Calu3 (cell line): ENCODE measurements at places on chromosomes 6 and 20.

GRCh38 chr6:152312434-152312833 is 324.7 kb downstream of the SYNE1 start:
- DNase-seq = no peak

- no peak for DNase-seq
Observed at GRCh38 chr6:97231911-97232310, 51.1 kb downstream of the MMS22L start.

DNA sequence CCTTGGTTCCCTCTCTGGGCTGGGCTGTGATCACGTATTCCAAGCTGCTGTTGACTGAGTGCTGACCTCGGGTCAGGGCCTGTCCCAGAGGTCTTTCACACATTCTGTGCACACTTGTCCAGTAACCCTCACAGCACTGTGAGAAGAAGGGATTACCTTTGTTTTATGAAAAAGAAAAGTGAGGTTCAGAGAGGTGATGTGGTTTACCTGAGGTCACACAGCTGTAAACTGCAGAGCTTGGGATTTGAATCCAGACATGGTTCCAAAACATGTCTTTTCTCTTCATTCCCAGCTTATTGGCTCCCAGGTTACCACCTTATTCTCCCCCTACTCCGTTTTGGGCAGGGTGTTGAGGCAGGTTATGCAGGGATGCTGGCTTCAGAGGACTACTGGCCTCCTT is 28.4 kb upstream of the CDH22 start:
- DNase-seq = no peak

DNA sequence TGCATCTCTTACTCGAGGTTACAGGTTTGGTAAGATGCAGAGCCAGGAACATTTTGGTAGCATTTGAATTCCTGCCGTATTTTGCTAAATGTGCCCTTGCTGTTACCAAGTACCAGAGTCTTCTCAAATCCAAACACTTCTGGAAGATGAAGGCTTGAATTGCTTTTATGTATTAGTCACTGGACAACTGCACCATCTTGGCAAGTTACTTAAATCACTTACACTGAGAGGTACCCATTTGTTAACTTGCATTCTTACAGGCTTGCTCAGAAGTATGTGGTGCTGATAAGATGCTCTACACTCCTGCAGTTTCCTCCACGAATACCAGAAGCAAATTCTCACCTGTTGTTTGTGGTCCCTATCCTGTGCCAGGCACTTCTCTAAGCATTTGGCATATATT is 12.7 kb downstream of the IL22RA2 start:
- DNase-seq = no peak

- no peak for DNase-seq
Observed at GRCh38 chr6:33428966-33429749, 9.3 kb downstream of the SYNGAP1 start.

DNA sequence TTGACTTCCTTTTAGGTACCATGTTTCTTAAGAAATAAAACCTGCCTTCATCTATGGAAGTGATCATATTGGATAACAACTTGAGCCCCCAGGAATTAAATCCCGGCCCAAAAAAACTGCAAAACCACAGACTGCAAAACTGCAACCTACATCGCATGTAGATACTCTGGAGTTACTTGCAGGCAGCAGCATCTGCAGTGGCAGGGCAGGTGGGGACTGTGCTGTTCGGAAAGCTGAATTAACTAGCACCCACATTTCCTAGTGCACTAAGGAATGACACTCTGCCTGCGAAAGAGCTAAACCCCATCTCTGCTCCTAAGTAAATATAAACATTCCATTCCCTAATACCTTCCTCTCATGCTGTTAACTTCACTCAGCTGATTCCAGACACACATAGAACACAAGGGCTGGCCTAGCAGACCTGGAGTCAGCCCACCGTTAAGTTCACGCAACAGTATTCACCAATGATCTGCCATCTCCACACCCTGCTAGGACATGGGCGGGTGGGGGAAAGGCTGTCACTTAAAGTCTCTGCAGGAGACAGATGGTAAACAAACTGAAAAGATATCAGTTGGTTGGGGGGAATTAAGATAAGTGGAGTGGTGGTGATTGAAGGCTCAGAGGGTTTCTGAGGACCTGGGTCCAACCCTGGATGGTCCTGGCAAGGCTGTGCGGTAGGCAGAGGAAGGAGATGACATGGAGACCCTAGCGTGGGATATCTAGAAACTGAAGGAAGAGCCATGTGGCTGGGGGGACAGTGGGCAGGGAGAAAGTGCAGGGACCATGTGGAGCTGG is 128.4 kb downstream of the SYCP2 start:
- DNase-seq = no peak

DNA sequence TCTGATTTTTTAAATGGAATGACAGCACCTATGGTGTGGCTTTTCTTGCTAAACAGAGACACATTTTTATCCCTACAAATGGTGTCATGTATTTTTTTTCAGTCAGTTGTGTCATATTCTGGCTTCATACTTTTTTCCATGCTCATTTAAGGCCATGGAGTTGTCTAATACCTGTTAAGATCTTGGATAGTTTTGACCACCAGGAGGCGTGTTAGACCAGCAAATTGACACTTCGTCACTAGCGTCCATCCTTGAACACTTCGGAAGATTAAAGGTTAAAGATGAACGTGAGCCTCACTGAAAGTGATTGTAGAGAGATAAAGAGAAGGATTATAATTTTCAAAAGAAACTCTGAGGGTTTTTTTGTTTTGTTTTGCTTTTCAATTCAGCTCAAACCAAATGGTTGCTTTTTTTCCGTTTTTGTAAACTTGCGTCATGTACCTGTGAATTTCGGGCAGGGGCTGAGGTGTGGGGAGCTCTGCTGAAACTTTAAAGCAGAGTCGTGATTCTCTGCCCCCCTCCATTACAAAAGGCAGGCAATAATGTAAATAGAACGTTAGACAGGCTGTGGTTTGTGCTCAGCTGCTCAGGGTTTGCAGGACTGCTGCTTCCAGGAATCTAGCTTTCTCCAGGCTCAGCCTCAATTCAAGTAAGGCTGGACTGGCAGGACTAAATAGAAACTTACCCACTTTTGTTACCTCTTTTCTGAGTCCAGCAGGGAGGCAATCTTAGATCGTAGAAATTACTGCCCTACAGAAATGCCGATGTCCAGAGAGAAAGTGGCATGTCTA is 245.1 kb downstream of the FOXA2 start:
- DNase-seq = peak; percentile 31

- DNase-seq = no peak
Observed at GRCh38 chr20:64140956-64141355, 23.3 kb upstream of the MYT1 start.

DNA sequence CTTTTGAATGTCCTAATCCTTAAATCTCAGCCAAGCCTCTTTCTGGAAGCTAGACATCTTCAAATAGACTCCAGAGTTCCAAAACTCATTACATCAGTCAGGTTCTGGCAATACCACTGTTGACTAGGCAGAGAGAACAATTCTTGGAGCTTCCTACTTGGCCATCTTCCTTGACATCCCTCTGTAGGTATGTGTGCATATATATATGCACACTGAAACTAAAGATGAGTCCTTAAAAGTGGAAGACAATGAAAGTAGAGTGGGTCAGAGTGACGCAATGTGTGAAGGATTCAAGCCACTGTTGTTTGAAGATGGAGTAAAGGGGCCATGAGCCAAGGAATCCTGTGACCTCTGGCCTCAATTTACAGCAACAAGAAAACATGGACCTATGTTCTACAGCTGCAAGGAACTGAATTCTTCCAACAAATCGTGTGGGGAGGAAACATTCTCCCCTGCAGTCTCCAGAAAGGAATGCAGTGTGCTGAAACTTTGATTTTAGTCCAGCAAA is 18.7 kb upstream of the DUSP22 start:
- no peak for DNase-seq

- DNase-seq = no peak
Observed at GRCh38 chr6:14983599-14984518, 262.0 kb upstream of the JARID2 start.

- no peak for DNase-seq
Observed at GRCh38 chr6:155408231-155408630, 47.4 kb downstream of the NOX3 start.
